Stimulated activated CD8-positive, alpha-beta memory T cell treated with anti-CD3 and anti-CD28 coated beads, Interleukin-7, amount 100 ng/mL, for 48 hours (primary cell): ENCODE measurements at places on chromosomes 1 and 21.

DNA sequence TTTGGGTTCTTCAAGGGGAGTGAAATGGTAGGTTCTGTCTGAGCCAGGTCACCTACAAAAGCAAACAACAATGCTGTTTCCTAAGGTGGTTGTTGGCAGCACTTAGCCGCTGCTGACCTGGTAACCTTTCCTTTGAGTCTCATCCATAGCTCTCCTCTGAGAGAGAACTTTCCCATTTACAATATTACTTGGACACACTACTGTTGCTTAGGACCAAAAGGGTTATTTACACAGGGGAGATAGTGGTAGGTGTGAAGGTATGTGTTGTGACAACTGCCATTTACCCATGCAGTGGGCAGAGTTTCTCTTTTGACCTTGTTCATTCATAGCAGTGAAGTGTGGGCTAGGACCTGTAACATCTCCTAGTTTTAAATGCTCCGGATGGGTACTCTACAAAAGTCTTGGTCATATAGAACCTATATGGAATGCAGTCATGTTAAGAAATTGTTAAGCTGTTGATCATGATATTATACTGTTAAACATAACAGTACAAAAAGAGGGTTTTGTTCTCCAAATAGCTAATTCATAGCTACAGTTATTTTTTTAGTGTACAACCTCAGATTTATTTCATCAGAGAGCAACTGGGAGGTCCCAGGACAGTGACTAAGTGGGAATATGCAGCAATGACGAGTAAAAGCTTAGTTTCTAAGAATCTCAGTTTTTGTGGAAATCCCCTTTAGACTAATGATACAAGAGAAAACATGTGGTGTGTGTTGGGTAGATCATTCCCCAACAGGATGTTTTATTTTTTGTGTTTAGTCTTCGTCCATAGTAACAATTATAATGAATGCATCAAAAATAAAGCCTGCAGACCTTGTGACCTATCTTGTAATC is 219.7 kb downstream of the NFIA start:
- DNase-seq: no peak

- no peak for DNase-seq
Measured at GRCh38 chr1:243595527-243596210, 254.4 kb downstream of the AKT3 start.

DNA sequence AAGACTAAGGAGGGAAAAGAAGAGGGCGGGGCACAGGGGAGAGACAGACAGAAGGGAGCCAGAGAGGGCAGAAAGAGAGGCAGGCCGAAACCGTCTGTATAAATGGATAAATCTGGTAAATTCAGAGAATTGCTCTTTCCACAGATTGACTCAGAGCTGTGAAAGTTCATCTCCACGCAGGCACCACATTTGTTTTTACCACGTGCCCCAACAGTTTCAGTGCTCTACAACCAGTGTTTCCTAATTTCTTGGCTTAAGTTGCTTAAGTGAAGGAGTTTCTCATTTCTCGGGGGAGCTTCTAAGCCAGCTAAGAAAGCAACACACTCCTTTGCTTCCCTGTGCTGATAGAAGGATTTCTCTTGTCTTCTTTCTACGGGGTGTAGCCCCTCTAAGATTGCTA is 87.1 kb downstream of the ENAH start:
- DNase-seq: no peak

DNA sequence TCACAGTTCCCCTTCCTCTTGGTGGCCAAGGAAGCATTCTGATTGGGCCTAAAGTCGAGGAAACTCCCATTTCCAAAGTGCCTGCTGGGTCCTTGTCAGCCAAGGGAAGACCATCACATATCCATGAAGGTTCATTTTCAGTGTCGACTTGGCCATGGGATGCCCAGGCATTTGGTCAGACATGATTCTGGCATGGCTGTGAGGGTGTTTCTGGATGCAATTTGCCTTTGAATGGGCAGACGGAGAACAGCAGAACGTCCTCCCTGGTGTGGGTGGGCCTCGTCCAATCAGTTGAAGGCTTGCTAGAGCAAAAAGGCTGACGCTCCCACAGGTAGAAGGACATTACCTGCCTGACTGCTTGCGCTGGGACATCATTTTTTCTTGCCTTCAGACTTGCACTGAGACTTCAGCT is 48.3 kb upstream of the LBR start:
- DNase-seq: no peak

GRCh38 chr1:192700834-192701271 is 64.9 kb downstream of the RGS13 start:
- DNase-seq: no peak

DNA sequence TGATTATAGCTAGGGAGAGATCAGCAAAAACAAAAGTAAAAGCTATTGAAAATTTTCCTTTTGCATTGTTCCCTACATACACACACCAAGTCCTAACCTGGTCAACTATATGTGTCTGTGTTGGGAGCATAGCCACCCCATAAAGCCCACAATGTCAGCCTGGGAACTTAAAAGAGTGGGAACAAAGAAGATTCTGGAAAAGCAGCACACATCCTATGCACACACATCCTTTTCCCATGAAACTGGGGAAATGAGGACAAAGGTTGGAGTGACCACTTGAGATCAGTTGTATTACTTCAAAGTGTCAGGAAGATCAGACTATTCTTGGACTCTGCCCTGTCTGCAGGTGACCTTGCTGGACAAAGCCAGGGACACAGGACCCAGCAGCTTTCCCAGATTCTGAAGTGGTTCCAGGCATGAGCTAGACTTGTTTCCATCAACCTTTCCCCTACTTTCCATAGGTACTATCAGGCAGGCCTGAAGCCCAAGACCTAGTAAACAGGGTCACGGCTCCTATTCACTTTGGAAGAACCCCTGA is 15.9 kb downstream of the TXNIP start:
- DNase-seq: no peak

GRCh38 chr1:172466795-172467407 is 23.0 kb upstream of the PIGC start:
- no peak for DNase-seq

DNA sequence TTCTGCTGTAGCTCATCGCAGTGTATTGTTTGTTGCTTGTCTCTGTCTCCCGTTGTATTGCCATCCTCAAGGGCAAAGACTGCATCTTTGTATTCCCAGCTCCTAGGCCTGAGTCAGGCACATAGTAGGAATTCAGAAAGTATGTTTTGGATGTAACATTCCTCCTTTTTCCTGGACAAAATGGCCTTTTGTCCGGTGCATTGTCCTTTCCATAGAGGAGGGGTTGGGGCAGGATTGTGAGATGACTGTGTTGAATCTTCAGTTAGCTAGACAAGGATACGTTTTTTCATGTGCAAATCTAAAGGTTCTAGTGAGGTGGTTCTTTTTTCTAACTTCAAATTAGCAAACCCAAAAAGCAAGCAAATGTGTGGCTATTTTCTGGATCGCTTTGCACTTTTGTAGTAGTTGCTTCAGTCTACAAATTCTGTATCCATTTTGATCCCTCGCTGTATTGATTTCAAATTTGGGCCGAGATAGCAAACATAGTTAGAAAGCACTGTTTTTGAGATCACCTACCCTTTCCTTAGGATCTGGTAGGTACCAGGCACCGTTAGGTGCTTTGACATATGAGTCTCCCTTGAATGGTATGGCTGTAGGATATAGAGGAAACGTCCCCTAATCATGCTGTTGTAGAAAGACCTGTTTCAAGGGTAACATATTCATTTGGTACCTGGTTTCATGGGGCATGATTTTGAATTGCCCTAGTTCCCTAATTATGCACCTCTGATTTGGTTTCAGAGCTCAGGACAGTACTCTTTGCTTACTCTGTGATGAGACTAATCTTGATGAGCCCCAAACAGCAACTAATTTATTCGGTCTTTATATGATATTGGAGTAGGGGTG is 1.2 kb downstream of the PPP1R8 start:
- DNase-seq: no peak

DNA sequence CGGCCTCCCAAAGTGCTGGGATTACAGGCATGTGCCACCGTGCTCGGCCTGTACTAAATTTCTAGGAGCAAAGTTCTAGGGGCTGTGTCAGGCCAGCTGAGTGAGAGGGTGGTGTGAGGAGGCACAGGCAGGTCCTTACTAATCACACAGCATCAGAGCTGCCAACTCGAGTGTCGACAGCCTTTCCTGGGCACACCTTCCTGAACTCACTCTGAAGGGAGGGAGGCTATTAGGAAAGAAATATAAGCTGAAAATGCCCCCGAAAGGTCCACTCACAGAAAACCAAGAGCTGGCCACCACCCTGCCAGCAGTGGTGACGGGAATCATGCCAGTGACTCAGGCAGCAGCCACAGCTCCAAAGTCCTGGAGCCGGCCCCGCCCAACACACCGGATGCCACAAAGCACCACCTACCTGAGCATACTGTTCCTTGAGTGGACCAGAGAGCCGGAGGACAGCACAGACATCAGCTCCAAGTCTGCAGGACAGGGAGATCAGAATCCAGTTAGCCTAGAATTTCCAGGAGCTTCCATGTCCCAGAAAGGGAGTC is 4.5 kb downstream of the PMVK start:
- no peak for DNase-seq

GRCh38 chr1:89022167-89022959 is at the start of gene GBP3:
TSS of gene GBP3 (minus strand) at chr1:89022866. CDS start at chr1:89020721, 2,145 bp downstream.
- no peak for DNase-seq
